A549 treated with Hydrocortisone at 1 μM for 4 hours (cell line): ENCODE measurements at places on chromosomes 2 and 18. TPM values are rescaled to one million over a fixed set of nuclear protein-coding genes. Genes with fewer than 3 reads are reported as not detected.

Gene CNDP1
- not detected in 5 replicates for total RNA-seq

Gene FAM237A
- not detected in 5 replicates for total RNA-seq

Gene FANCL
- total RNA-seq = 23.4 to 28.1 TPM (median 25.0 TPM) in 5 replicates

Gene LOXHD1
- not detected in 5 replicates for total RNA-seq

Gene UGT1A8
- total RNA-seq = 0.05 to 0.06 TPM in 2 of 5 replicates, not detected in the others

Gene LCT
- 0.02 to 0.05 TPM (median 0.05 TPM) in 5 replicates for total RNA-seq

Gene SLC4A5
- 0.31 to 0.47 TPM (median 0.42 TPM) in 5 replicates for total RNA-seq

Gene TNFAIP6
- total RNA-seq = 0.77 to 1.3 TPM (median 1.0 TPM) in 5 replicates

Gene CXCR1
- total RNA-seq = not detected in 5 replicates

Gene HOXD8
- total RNA-seq = 4.7 to 6.0 TPM (median 5.3 TPM) in 5 replicates

Gene CAPN14
- total RNA-seq = 0.02 to 0.05 TPM (median 0.02 TPM) in 5 replicates

Gene AMER3
- not detected in 5 replicates for total RNA-seq

Gene RGPD3
- 0.06 to 0.23 TPM (median 0.17 TPM) in 5 replicates for total RNA-seq

Gene DQX1
- 0.03 to 0.10 TPM (median 0.07 TPM) in 4 of 5 replicates, not detected in the other for total RNA-seq

Gene ALPI
- total RNA-seq = 0.05 TPM in 2 of 5 replicates, not detected in the others

Gene RNPEPL1
- total RNA-seq = 45.7 to 65.6 TPM (median 63.6 TPM) in 5 replicates

Gene CARF
- total RNA-seq = 0.74 to 1.4 TPM (median 1.2 TPM) in 5 replicates

Gene UPP2
- not detected in 5 replicates for total RNA-seq

Gene VIT
- total RNA-seq = not detected in 5 replicates

Gene SMC6
- 21.8 to 39.6 TPM (median 30.2 TPM) in 5 replicates for total RNA-seq

Gene LDLRAD4
- 1.4 to 2.5 TPM (median 1.7 TPM) in 5 replicates for total RNA-seq

Gene MOGAT1
- not detected in 5 replicates for total RNA-seq

Gene USP37
- 4.7 to 6.7 TPM (median 4.9 TPM) in 5 replicates for total RNA-seq

Gene CD207
- total RNA-seq = not detected in 5 replicates

Gene HOXD12
- total RNA-seq = not detected in 5 replicates

Gene RUFY4
- total RNA-seq = 0.09 TPM in 1 of 5 replicates, not detected in the others

Gene GLI2
- 17.3 to 24.6 TPM (median 22.1 TPM) in 5 replicates for total RNA-seq

Gene RPIA
- 26.4 to 29.3 TPM (median 27.4 TPM) in 5 replicates for total RNA-seq

Gene CDKL4
- total RNA-seq = not detected in 5 replicates

Gene KIF3C
- 38.0 to 47.5 TPM (median 44.1 TPM) in 5 replicates for total RNA-seq

Gene WDR7
- 2.7 to 4.0 TPM (median 3.2 TPM) in 5 replicates for total RNA-seq

Gene KCNJ13
- not detected in 5 replicates for total RNA-seq

Gene RSAD2
- 0.15 to 0.32 TPM (median 0.25 TPM) in 5 replicates for total RNA-seq

Gene ABCB11
- total RNA-seq = 0.02 to 0.13 TPM (median 0.03 TPM) in 5 replicates

Gene EVA1A
- total RNA-seq = 8.0 to 10.3 TPM (median 8.4 TPM) in 5 replicates

Gene KLHL14
- not detected in 5 replicates for total RNA-seq

Gene GALR1
- total RNA-seq = not detected in 5 replicates

Gene GKN1
- total RNA-seq = 0.37 to 0.94 TPM (median 0.48 TPM) in 5 replicates

Gene TNFRSF11A
- total RNA-seq = 5.7 to 8.2 TPM (median 6.8 TPM) in 5 replicates

Gene BMP10
- total RNA-seq = not detected in 5 replicates

Gene PFN4
- 1.7 to 2.3 TPM (median 1.8 TPM) in 5 replicates for total RNA-seq

Gene B4GALT6
- total RNA-seq = 4.2 to 7.5 TPM (median 5.4 TPM) in 5 replicates
